Activated T-helper 1 cell treated with Interleukin-2 at 50 U/mL for 16 hours (primary cell): ENCODE measurements at places on chromosomes 4 and X.

GRCh38 chr4:71259280-71259679 lies 79.5 kb upstream of the SLC4A4 start:
- DNase-seq: no peak

DNA sequence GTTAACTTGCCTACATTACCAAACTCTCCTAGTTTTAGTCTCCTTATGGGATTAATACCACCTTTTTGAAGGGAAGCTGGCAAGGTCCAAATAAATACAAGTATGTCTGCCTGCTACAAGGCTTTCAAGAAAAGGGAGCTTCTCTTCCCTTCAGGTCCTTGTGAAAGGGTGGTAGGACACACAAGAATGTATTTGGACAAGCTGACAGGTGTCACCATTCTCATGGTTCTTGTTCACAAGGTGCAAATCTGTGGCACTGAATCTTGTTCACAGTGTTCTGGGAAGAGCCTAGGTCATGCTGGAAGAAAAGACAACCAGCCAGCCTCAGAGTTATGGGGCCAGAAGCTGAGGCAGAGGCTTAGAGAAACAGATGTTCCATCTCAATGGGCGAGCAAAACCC lies 41.9 kb downstream of the GPC3 start:
- no peak for DNase-seq

- no peak for DNase-seq
These were observed 33.5 kb downstream of the ARHGEF9 start for GRCh38 chrX:63751481-63751880.

DNA sequence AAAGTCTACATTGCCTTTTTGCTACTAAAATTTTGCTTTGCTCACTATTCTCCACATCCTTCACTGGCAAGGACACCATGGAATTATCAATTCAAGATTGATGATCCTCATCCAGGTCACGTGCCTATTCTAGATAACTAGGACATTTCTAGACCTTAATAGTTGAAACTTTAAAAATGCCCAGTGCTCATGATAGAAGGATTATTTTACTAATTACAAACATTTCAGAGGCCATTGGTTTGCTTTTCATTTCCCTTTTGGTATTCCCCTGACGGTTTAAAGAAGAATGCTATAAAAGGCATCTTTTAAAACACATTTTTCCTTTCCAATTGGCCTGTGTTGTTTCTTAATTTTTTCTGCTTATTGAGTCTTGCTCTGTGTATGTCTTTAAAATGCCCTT lies 249.4 kb downstream of the NDST4 start:
- DNase-seq: no peak

DNA sequence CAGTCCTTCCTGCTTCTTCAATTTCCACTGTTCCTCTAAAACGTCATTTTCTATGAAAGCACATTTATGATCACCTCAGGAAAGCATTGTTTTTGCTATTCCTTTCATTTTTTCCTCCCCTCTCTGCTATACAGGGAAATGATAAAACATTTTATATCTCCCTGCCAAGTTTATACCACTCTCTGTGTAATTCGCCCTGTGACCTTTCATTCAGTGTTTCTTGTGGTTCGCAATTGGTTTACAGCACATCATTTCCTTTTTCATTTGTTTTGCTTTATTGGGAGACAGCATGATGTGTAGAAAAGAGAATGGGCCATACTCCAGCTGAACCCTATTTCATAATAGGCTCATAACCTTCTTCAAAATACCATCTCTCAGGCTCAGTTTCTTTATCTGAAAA lies 99.9 kb upstream of the RAPGEF2 start:
- DNase-seq: no peak

DNA sequence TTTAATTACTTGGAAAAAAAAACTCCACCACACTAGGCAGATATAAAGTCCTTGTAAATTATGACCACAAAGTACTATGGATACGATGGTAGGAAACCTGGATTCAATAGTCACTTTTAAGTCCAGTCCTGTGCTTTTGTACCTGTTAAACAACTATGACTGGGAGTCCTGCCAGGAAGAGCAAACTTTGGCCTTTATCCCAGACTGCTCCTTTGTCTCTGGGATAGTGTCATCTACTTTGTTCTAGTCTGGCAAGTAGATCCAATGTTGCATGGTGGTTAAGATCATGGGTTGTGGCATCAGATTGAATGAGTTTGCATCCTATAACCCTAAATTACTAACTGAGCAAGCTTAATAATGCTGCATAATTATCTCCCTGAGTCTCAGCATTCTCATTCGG lies 175.3 kb upstream of the FGF13 start:
- no peak for DNase-seq

DNA sequence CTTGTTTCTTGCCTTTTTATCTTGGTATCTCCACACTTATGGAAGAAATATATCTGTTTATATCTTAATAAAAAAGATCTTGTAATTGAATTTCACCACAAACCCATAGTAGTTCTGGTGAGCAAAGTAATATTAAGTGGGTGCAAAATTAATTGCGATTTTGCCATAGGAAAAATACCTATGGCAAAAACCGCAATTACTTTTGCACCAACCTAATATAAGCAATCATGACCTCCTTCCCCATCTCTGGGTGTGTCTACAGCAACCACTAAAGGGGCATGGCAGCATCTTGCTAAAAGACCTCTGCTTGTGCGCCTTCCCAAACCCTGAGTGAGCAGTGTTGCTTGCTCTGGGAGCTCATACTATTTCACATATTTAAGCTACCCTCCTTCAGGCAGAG lies 124.2 kb upstream of the GUCY1A1 start:
- no peak for DNase-seq

GRCh38 chr4:185343726-185344581 lies 51.8 kb downstream of the LRP2BP start:
- no peak for DNase-seq

- DNase-seq: no peak
These were observed 39.2 kb downstream of the SGMS2 start for GRCh38 chr4:107863850-107864371.

GRCh38 chrX:7149411-7149810 lies 1.5 kb upstream of the PUDP start:
- no peak for DNase-seq

DNA sequence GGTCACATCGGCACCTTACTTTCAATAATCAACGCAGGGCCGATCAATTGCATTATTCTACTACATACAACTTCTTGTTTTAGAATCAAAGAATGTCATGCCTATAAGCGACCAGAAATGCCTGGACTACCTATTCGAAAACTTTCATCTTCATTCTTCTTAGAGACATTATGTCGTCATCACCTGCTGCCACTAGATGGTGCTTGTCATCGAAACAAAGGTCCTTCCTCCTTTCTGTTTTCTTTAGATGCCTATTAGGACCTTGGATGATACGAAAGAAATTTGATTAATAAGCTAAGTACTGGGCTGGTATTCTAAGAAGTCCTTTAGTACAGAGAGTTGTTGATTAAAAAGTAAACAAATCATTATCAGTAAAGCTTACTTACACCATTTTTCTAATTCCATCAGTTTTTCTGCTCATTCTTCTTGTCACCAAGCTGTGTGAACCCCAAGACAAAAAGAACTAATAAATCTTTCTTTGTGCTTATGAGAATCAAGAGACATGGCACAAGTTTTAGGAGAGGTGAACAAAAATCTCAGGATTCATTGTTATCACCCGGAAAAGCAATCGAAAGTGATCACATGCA lies 154.5 kb upstream of the SLC4A4 start:
- DNase-seq: no peak

DNA sequence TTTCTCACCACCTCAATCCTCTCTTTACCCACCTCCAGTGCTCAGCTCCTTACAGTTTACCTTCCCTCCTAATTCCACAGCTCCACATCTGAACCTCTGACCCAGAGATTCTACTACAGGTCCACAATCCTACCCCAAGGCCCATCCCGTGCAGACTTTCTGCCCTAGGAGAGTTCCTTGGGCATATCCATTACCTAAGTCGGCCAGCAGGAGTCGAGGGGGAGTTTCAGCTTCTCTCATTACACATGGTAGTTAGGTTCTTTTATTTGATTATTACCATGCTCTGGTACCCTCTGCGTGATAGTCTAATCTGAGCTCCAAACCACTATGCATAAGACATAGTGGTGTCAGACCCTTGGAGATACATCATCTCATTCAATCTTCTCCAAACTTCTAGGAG lies 117.9 kb downstream of the SH3RF1 start:
- no peak for DNase-seq

DNA sequence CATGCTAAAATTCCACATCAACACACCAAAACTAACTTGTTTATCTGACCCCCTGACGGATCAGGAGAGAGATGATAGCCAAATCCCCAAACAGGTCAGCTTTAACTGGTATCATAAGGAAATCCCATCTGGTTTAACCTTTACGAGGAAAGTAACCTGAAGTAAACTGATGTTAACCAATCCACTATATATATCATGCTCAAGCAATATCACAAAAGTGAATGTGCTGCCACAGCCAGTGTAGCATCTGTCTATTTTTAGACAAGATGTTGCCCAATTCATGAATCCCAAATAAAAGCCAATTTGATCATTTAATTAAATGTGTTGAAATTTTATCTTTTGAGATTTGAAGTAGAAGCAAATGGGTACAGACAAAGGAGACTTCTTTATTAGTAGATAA lies 44.5 kb downstream of the EGF start:
- DNase-seq: no peak

GRCh38 chr4:53055274-53055673 lies 193.2 kb downstream of the RASL11B start:
- no peak for DNase-seq

- DNase-seq: no peak
These were observed 29.6 kb downstream of the PDK3 start for GRCh38 chrX:24494647-24495075.

GRCh38 chrX:36856849-36857248 lies 151.3 kb upstream of the FAM47C start:
- DNase-seq: no peak

- no peak for DNase-seq
These were observed 72.6 kb downstream of the GATB start for GRCh38 chr4:151688003-151688784.

DNA sequence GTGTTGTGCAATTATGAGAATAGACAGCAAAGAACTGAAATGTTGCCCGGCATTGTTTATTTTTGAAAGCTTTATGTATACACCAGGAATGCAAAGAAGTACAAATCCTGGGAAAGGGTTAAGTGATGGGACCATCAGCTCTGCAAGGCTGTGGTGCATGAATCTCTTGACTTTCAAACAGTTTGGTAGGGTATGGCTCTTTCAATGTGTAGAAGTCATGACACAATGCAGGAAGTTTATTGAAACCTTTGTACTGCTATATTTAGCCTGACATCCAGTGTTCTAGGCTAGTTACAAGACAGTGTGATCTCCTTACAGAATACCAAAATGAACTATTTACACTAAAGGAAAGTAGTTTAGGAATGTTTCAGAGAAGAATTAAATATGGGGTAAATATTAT lies 206.8 kb upstream of the HAND2 start:
- no peak for DNase-seq

DNA sequence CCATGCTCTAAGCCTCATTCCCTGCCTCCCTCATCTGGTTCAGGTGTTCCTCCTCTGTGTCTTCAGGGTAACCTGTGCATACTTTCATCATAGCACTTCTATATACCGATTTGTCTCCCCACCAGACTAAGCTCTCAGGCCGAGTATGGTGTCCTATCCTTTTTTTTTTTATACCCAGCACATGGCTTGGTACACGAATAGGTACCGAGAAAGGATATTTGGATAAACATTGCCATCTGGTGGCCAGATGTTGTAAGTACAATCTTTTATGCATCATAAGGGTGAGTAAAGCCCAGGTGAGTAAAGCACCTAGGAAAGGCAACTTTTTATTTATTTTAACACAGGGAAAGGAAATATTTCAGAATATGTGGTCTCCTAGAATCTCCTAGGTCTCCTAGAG lies 68.4 kb downstream of the MID2 start:
- DNase-seq: no peak

DNA sequence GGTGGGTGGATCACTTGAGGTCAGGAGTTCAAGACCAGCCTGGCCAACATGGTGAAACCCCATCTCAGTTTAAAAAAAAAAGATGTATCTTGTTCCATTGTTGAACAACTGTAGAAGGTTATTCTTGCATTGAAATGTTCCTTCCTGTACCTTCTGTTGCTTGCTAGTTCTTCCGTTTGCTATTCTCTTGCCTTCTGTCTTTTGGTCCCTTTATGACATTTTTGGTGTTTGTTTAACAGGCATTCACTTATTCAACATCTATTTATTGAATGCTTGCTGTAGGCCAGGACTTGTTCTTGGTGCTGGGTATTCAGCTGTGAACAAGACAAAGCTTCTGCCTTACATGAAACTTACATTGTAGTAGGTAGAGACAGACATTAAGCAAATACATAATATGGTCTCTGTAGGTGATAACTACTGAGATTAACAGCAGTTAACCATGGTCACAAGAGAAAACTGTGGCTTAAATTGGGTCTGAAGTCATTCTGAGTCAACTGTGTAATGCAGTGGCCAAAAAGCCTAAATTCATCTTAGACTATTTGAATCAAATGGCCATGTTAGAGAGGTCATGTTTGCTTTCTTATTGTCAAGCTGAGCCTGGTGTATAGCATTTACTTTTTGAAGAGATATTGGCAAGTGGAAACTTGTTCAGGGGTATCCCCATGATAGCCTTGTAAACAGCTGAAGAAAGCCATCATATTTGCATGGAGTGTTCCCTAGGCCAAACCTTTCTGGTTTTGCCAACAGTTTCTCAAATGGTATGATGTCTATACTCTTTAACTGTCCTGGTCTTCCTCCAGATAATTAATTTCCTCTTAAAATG lies 35.6 kb downstream of the GAB1 start:
- DNase-seq: no peak

DNA sequence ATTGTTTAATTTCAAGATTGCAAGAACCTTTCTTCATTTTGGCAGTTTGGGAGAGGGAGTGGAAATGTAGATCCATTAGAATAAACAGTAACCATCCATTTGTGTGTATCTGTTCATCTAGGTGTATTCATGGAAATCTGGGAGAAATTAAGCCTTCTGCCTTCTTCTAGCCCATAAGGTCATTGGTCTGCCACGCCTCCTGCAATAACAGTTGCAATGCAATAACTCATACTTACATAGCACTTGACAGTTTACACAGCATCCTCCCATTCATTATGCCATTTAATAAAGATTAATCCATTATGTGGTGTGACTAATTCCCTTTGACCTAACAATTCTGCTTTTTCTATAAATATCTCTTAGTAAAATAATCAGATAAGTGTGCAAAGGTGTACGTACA lies 42.6 kb downstream of the SHROOM4 start:
- no peak for DNase-seq

DNA sequence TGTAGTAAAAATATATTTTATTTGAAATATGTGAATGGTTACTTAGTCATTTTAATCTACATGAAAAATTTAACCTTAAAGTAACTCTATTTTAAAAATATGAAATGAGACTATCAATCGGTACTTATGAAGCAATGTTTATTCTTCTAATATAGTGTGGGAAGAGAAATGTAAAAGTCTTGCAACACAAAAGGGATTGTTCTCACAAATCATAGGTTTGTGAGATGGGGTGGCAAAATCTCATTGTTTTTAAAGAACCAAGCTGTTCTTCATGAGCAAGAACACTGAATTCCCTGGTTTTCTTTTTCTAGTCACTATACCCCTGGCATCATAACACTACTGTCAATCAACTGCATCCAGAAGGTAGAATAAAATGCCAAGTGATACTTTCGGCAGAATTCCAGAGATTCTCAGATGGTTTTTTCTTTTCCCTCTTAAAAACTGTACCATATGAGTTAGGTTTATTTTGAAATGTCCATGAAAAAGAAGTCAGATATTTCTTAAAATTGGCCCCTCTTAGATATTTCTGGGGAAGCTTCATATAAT lies 52.2 kb downstream of the SNCA start:
- no peak for DNase-seq
